ENCODE measurements at places on chromosomes 16 and 17.

DNA sequence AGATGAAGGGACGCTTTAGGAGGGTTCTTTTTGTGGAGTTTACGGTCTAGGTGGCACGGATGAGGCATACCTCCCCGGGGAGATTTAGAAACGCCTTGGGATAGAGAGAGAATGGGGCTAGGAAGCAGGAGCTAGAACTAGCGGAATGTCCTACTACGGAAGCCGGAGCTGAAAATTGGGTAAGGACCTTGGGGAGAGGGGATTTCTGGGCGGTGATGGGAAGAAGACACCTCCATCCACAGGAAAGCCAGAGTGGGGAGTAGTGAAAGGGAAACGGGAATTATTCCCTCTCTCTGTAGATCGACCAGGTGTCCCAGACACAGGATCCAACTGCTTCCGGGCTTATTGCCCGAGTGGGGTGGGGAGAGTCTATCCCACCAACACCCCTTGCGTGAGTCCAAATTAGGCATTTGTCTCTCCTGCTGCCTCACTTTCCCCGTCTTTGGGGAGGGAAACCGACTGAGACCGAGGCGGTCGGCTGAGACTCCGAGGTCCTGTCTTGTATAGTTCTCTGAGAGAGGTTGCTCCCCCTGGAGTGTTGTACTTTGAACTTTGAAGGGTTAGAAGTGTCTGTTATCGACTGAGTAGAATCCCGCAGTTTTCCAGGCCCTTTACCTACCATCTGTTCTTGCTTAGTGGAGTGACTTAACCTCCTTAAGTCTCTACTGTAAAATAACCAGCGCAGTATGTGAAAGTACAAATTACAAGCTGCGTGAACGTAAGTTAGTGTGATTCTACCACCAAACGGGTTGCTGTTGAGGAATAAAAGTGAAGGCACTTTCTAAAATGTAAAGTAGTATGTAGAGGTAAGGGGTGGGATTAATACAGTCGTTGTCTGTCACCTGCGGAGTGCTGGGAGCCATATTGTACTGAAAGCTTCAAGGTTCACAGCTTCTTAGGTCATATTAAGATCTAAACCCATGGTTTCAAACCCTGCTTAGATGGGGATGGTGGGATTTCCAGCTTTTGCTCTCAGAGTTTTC lies 1.0 kb downstream of the RSPRY1 start:
- DNase-seq, result no peak

DNA sequence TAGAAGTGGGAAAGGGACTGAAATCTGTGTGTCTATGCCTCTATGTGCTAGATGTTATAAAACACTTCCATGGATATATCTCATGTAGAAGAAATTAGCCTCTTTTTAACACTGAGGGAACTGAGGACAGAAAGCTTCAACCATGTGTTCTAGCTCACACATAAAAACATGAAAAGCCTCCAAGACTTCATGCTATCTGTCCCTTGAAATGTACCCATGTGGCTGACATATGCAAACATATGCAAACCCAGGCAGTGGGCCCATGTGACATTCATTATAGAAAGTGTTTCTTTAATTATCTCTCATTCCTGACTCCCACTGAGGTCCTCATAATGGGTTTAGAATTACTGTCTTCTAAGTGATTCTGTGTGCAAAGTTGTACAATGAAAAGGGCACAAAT lies 134.7 kb upstream of the MAF start:
- DNase-seq, result no peak

DNA sequence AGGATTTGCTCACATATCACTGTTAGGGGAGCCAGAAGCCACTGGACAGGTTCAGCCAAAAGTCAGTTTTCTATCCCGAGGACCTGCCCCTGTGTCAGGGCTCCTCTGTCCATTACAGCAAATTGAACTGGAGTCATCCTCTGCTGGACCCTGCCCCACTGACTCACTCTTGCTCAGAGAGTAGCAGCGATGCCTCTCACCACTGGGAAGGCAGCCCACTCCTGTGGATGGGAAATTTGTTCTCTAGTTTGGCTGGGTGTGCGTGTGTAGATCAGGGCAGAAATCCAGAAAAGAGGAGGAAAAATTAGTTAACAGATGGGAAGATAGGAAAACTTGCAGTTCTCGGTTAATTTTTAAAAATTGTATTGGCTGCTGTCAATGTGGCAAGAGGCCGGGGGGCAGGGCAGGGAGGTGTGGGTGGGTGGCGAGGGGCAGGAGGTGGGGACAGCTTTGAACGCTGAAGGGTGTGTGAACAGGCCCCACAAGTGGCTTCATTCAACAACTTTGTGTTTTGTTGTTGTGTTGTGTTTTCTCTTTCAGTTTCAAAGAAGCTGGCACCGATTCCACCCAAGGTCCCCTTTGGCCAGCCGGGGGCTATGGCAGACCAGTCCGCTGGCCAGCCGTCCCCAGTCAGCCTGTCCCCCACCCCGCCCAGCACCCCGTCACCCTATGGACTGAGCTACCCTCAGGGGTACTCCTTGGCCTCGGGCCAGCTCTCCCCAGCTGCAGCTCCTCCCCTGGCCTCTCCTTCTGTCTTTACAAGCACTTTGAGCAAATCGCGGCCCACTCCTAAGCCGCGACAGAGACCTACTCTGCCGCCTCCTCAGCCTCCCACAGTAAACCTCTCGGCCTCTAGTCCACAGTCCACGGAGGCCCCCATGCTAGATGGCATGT lies 33.6 kb downstream of the ELAC2 start:
- DNase-seq, result no peak

- DNase-seq, result no peak
Observed at GRCh38 chr17:61139219-61139618, 260.4 kb upstream of the TBX2 start.

DNA sequence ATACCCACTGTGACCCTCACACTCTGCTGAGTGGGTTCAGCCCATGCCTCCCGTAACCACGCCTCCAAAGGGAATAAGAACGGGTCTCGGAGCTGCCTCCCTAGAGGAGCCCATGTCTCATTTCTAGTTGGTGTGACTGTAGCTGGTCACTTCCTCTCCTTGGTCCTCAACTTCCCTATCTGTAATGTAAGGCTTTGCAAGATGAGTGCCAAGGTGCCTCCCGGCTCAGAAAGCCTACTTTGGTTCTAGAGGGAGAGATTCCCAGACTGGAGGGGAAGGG lies 20.8 kb downstream of the C16orf74 start:
- DNase-seq, result no peak

- no peak for DNase-seq
Observed at GRCh38 chr16:391885-392335, 5.1 kb upstream of the NME4 start.

GRCh38 chr17:7406235-7406825 lies 1.3 kb upstream of the NLGN2 start:
- no peak for DNase-seq

DNA sequence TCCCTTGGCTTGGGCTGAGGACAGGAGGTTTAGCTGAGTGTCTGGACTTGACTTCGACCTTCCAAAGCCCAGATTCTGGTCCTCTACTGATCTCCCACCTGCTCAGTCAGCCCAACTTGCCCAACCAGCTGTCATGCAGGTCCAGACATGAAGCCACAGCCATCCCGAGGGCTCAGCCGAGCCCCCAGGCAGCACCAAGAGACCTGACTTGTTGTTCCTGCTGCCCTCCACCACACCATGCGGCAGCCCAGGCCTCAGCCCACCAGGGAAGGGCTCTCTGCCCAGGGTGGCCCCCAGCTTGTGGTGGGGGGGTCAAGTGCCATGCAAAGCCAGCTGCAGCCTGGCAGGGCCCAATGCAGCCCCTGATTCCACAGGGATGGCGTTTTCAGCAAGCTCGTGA lies 17.2 kb upstream of the CACNG4 start:
- no peak for DNase-seq

DNA sequence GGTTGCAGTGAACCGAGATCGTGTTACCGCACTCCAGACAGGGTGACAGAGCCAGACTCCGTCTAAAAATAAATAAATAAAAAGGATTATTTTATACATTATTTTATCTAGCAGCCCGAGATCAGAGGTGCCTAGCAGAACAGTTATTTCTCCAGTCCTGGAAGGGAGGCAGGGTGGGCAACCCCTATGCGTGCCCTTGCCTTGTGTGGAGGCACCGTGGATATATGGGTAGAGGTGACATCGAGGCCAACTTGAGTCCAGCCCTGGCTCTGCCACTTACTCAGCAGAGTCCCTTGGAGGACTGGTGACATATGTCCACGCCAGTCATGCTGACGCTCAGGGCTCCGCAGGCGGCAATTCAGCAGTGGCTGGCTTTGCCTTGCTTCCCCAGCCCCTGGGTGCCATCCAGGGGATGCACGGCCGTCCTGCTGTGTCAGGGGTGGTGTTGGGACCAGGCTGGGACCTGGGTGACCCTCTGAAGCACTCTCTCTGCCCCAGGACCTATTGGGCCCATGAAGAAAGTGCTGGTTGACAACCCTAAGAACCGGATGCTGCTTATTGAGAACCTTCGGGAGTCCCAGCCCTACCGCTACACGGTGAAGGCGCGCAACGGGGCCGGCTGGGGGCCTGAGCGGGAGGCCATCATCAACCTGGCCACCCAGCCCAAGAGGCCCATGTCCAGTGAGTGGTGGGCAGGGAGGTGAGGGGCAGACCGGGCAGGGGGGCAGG lies 13.2 kb downstream of the GALK1 start:
- no peak for DNase-seq

DNA sequence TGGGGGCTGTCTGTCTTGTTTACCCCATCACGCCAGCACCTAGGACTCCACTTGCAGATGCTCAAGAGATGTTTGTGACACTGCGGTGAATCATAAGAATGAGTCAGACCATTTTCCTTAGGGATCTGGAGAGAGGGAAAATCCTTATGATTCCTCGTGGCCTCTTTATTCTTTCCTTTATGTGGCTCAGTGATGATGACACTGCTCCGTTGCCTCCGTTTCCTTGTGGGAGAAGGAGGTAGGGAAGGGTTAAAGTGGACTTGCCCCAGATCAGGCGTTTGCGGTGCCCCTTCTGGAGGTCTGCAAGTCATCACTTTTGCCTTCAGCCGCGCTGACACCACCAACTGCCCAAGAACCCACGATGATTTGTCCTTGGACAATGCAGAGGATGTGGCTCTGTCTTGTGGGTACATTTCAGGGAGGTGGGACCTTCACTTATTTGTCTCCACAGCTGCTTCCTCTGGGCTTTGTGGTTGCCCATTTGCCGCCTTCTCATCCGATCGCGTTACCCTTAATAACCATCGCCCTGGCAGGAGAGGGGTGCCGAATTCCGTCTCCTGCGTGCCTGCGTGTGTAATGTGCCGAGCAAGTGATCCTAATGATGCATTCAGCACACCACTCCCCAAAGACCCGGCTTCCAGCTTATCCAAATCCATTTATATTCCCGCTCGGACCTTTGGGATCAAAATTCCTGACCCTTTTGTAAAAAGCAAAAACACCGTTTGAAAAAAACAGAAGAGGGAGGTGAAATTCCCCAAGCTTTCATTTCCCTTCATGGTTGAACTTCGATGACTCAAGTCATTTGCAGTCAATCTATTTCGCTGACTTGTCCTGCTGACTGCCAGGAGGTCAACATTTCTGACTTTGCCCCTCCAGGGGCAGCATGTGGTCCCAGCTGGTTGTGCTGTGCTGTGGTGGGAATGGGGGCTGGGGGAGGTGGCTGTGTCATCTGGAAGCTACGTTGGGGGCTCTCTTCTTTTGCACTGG lies 87.2 kb upstream of the IRX3 start:
- no peak for DNase-seq

DNA sequence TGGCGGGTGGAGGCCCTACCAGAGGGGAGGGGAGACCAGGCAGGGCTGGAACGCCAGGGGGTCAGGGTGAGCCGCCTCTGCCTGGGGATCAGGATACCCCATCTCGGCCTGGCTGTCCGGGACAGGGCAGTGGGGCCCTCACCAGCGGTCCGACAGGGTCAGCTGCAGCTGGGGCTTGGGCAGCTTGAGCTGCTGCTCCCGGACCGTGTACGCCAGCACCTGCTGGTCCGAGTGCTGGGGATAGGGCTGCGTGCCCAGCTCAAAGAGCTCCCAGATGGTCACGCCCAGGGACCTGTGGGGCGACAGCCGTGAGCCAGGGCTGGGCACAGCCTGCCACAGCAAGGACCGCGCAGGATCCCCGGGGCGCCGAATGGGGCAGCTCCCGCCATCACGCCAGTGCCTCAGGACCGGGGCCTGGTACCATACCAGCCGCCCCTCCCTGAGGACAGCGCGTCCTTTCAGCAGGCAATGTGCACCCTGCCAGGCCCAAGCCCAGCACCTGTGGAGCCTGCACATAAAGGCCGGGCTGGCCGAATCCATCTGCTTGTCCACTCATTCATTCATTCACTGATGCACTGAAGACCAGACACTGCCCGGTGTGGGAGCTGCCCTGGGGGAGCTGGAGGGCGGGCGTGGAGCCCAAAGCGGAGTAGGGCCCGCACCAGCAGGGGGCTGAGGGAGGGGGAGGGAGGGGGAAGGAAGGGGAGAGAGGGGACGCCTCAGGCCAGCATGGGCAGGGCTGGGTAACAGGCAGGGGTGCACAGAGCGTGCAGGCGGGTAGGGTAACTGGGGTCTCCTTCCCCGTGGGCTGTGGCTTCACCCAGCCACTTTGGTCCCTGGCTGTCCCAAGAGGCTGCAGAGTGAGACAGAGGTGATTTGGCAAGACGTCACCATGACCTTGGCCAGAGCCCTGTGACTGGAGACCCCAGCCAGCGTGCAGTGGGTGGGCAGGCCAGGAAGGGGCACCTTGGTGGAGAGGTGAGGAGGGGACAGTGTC lies 42.0 kb upstream of the PVALEF start:
- DNase-seq, result no peak

DNA sequence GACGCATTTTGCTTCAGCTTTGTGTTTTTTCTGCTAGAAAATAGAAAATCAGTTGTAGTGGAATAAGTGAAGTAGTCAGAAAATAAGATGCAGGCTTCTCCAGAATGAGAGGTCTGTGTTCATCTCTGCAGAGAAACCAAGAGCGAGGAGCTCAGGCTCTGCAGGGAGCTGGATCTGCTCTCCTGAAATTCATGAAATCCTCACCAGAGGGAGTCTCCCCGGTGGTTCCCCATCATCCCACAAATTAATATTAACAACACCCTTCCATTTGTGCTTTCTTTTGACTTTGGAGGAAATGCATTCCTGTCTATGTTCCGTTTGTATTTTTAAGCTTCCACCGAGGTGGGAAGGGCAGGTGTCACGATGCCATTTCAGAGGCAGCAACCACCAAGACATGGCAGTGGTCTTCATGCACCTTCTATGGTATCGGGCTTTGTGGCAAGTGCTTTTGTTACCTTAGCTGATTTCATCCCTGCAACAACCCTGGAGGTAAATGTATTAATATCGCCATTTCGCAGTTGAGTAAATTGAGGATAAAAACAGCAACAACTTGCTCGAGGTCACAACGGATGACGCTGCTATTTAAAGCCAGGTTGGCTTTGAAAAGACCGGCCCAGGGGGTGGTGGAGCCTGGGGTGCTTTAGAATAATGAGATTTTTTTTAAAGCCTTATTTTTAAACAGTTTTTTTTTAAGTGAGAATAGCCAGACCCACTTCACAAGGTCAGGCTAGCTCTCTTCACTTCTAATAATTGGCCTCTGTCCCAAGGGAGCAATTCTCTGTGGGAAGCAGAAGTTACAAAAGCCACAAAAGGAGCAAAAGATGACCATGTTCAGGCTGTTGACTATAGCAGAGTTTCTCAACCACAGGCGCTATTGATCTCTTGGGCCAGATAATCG lies 367.6 kb upstream of the ERCC4 start:
- DNase-seq, result no peak
